Fibroblast of upper back skin (primary cell): ENCODE measurements at places on chromosomes 2 and 18.

GRCh38 chr2:40531359-40531758, 79.5 kb upstream of the SLC8A1 start:
- no peak for DNase-seq

DNA sequence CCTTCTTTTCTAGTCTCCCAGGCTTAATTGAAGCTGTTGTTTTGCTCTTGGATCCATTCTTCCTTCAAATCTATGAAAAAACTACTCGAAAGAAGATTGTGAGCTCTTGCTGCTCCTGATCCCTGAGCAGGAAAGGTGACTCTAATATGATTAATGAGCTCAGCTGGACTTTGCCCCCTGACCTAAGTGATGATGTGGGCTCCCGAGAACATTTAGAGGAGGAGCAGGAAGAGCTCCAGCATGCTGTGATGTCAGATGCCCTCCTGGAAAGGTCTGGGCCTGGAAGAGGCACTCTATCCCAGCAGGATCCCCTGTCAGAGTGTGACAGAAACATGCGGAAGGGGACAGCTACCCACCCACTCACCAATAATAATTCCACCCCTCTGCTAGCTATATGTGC, 117.9 kb upstream of the PELI1 start:
- no peak for DNase-seq

GRCh38 chr2:231258701-231259100, 60.3 kb downstream of the ARMC9 start:
- no peak for DNase-seq

GRCh38 chr2:112692918-112693317, 27.9 kb upstream of the NT5DC4 start:
- no peak for DNase-seq

GRCh38 chr18:8721094-8721669, 15.8 kb downstream of the MTCL1 start:
- DNase-seq: no peak

- peak; percentile 92 for DNase-seq
Observed at GRCh38 chr18:10274301-10274700, 180.1 kb upstream of the APCDD1 start.
